ENCODE measurements at places on chromosomes 7 and 10.

DNA sequence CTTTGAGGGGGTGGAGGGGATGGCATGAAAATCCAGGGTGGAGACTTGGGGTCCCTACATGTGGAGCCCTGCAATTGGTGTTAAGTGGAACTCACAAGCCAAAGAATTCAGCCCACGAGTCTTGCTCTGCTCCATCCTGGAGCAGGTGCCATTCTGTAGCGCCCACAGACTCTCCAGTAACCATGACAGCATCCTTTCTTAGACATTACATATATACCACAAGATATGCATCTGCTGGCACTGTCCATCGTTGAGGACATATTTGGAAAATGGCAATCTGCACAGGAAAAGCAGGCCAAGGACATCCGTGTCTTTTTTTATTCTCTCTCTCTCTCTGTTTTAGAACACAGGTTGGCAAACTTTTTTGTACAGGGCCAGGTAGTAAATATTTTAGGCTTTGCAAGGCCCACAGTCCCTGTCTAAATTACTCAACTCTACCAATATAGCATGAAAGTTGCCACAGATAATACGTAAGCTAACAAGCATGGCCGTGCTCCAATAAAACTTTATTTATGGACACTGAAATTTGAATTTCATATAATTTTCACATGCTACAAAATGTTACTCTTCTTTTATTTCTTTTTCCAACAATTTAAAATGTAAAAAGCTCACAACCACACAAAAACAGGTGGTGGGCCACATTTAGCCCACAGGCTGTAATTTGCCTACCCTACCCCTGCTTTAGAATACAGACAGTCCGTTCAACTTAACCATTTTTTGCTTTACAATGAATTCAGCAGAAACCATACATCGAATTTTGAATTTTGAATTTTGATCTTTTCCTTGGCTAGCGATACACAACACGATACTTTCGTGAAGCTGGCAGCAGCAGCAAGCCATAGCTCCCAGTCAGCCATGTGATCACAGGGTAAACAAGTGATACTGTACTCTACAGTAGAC is 141.4 kb upstream of the STK17A start:
- no peak for DNase-seq

DNA sequence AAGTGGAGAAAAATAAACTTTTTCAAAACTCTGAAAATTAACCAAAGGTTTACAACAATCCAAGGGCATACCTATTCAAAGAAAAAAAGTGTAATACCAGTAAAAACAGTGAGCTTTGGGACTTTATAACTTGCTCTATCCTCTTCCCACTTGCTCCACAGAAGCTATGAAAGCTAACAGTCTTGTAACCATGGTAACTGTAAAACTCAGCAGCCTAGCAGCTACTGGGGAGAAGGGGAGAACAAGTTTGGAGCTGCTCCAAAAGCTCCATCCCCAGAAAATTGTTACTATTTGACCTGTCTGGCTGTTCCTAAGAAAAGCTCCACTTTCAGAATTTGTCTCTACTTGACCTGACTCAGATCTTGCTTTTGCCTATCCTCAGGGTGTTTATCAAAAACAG is 191.5 kb downstream of the OTUD1 start:
- no peak for DNase-seq

DNA sequence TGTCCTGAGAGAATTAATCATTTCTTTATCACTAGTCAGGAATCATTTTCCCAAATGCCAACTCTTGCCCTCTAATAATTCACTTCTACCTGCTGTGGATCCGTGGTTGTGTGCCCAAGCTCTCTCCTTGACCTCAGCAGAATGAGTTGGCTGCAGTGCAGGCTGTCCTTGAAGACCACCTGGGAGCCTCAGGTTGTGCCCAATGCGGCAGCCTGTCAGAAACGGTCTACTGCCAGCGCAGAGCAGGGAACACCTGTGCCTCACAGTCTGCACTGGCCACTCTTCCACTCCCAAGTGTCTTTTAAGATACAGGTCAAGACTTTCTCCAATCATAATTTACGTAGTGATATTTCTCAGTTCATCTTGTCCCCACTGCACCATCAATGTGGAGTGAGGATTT is 246.0 kb upstream of the PHF14 start:
- no peak for DNase-seq

DNA sequence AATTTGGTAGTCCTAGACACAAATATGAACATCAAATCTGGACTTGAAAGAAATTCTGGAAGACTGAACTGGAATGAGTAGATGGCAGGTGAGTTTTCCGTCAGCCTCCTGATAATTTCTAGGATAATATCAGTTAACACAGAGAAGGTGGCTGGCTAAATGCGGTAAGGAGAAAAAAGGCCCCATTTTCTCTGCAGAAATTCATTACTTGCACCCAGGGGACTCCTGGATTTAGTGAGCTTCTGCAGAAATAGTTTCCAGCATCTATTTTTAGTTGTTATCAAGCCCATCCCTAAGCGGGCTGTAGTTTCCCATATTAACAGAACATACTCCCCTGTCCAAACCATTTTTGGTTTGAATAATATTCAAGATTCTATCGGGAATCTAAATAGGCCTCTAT is 181.9 kb upstream of the TCERG1L start:
- no peak for DNase-seq

GRCh38 chr10:34844448-34844847 is 29.4 kb upstream of the PARD3 start:
- no peak for DNase-seq

DNA sequence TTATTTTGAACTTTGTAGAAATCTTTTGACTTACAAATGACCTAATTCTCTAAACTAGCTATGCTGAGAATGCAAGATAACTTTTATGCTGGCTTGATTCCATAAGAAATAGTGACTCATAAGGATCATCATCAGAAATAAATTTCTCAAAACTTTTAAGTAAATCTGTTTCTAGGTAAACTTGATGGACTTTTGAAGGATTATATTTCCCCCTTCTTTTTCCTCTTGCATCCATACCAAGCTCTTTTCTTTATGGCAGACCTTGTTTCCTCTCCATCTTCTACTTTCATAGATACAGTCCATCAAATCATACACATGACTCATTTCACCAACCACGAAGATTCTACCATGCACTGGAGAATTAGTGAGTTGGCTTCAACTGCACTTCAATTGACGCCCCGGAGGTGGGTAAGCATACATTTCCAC is 336.3 kb downstream of the KCNMA1 start:
- DNase-seq, result no peak

DNA sequence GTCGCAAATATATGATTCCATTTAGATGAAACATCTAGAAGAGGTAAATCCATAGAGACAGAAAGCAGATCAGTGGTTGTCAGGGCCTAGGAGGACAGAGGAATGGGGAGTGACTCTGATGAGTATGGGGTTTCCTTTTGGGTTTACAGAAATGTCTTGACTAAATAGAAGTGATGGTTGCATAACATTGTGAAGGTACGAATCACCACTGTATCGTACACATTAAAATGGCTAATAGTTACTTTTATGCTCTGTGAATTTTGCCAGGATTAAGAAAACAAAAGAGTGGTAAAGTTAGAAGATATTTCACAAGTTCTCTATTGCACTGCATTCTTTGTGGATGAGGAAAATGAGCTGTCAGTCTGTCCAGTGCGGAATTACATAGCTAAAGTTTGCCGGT is 407.4 kb downstream of the KCNMA1 start:
- no peak for DNase-seq

- DNase-seq, result no peak
These were observed 126.5 kb downstream of the DOCK4 start for GRCh38 chr7:112079673-112080072.

GRCh38 chr7:84041649-84042048 is 152.9 kb downstream of the SEMA3A start:
- no peak for DNase-seq

GRCh38 chr10:114208351-114208750 is 29.2 kb downstream of the TDRD1 start:
- no peak for DNase-seq

DNA sequence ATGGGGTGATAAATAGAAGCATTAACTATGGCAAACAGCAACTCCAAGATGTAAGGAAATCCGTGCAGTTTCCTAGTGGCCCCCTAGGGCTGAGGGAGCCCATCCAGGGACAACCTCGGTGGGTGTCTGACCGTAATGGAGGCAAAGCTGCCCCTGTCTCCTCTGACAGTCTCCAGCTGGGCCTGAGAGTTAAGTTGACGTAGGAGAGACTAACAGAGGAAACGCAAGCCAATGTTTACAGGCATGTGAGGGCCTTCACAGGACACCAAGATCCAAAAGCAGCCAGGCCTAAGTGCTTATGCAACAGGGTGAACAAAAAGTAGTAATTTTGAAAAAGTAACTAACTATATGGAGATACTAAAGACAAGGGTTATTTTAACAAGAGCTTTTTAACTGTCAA is 330.0 kb upstream of the C7orf33 start:
- no peak for DNase-seq

DNA sequence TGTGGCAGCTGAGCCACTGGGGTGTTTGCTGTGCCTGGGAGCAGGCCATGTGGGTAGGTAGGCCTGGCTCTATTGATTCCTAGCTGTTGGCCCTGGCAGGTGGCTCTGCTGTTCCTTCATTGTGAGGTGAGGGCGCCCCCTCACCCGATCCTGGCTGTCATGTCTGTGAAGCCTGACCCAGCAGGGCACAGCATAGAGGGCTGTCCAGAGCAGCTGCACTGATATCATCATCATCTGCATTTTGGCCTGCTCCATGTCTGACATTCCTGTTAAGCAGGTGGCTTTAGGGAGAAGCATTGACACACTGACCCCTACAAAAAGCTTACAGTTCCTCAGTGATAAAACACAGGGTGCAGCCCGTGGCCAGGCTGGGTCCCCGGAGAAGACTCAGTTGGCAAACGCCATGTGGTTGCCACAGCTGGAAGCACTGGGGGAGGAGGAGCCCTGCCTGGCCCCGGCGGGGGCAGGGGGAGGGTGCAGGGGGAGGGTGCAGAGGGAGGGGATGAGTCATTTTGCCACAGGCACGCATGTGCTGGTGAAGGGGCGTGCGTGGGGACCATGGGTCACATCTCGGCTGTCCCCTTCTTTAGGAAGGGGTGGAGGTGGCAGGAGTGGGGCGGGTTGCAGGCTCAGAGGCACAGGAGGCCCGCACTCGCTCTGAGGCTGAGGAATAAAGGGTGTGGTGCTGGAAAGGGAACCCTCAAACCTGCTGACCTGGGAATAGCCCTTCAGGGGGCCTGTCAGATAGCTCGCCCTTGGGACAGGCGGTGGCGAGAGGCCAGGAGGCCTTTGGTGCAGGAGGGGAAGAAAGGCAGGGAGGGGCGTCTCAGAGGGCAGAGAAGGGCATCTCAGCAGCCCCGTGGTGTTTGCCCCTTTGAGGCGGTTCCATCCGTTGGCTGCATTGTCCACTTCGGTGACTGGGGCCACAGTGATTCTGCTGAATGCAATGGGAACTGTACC is 31.6 kb downstream of the IKZF1 start:
- peak; percentile 90 for DNase-seq

- no peak for DNase-seq
These were observed 655 bp downstream of the LMTK2 start for GRCh38 chr7:98107313-98107721.

DNA sequence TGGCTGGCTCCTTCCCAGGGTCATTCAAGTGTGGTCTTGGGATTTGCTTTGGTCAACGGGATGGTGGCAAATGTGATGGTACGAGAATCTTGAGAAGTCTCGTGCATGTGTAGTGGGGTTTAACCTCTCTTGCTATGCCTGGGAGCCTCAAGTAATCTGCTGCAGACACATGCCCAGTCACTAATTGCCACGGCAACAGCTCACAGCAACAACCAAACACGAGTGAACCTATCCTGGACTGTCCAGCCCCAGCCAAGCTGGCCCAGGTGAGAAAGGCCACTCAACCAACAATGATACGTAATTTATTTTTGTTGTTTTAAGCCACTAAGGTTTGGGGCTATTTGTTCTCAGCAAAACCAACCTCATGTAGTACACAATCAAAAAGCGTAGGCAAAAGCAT is 38.1 kb upstream of the DDC start:
- no peak for DNase-seq

DNA sequence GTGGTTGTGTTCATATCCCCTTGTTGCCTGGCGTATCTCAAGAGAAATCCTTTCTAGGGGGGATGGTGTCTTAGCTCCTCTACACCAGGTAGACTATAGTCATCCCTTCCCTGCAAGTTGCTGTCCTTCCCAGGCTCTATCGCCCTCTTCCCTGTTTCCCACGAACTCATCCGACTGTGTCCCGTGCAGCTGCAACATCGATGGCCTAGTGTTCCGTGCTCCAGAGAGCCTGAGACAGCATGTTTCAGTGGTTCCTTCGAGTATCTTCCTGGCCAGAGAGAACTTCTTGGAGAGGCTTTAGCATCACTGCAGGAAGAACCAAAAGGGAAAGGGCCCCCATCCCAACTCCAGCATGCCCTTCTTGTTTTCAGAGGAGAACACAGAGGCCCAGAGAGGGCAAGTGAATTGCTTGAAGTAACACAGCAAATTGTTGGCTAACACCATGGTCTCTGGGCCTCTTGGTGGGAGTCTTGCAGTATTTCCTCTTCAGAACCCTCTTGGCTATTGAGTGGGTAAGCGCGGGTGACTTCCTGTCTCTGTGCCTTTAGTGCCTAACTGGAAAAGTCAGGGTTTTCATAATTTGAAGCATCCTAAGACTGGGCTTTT is 162.9 kb downstream of the RGS10 start:
- DNase-seq, result no peak

- DNase-seq, result no peak
These were observed 101.5 kb upstream of the TAS2R16 start for GRCh38 chr7:123096976-123097375.

DNA sequence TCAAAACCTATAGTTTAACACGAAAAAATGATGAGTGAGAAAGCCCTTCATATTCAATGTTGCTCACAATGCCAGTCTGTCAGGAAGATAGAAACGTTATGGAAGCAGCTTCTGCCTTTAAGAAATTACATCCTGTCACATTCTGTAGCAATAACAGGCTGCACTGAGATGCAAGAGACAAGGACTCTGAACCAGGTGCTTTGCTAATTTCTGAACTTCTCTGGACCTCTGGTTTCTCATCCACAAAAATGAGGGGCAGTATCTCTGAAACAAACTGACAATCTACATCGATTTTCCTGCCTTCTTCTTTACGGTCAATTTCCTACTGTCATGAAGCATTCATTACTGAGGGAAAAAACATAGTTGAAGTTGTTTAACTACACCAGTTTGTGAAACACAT is 234.0 kb downstream of the SNX13 start:
- DNase-seq, result no peak

DNA sequence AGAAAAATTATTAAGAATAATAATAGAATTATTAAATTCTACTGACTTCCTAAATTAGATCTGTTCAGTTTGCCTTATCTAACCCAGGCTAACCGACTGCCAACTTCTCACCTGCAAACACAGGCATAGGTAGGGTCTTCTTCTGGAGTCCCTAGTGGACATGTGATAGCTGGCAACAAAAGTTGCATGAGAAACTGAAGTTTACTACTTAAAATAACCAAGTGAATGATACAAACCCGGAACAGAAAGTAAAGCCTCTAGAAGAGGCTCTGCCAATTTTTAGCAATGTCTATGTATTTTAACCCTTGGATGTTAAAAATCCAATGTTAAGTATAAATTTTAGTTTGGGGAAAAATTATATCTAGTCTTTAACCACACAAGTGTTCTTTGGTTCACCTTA is 37.6 kb downstream of the NDUFB2 start:
- DNase-seq, result no peak

GRCh38 chr7:151383638-151384351 is 26.0 kb downstream of the WDR86 start:
- no peak for DNase-seq

- DNase-seq, result no peak
These were observed 240.5 kb upstream of the FZD8 start for GRCh38 chr10:35882422-35883150.

Measured in CD4-positive, alpha-beta T cell treated with Interleukin-4 for 4 hours (primary cell).